ENCODE measurements at places on chromosomes 3 and 15. TPM values are rescaled to one million over a fixed set of nuclear protein-coding genes. Genes with fewer than 3 reads are reported as not detected.

The GOLGA8S gene
- total RNA-seq: 0.26 TPM

The ENTPD3 gene
- 1.1 TPM for total RNA-seq

The ANKUB1 gene
- total RNA-seq: not detected

The HYAL1 gene
- 11.2 TPM for total RNA-seq

The RIOX2 gene
- total RNA-seq: 35.2 TPM

The MESP2 gene
- total RNA-seq: 0.96 TPM

The GOLGA8O gene
- 1.5 TPM for total RNA-seq

The RBPMS2 gene
- 24.5 TPM for total RNA-seq

The LIPC gene
- total RNA-seq: not detected

The TMC3 gene
- not detected for total RNA-seq

The BNC1 gene
- total RNA-seq: 0.42 TPM

The PIERCE2 gene
- total RNA-seq: 1.3 TPM

The CLRN1 gene
- not detected for total RNA-seq

The SMCO1 gene
- total RNA-seq: not detected

The STRA6 gene
- total RNA-seq: not detected

The PDHB gene
- total RNA-seq: 55.2 TPM

The RBM5 gene
- total RNA-seq: 132 TPM

GRCh38 chr15:64460206-64460723 is at the start of gene ZNF609:
TSS of gene ZNF609 (plus strand) at chr15:64460578. CDS start at chr15:64499420, 38,842 bp downstream.
- peak; percentile 97 for DNase-seq

GRCh38 chr15:48946074-48946839 is 17.5 kb downstream of the SHC4 start:
- DNase-seq: no peak

GRCh38 chr3:80338366-80338765 is 570.6 kb upstream of the ROBO1 start:
- DNase-seq: no peak

- DNase-seq: no peak
Measured at GRCh38 chr15:19987389-19988048, 554.1 kb downstream of the GOLGA6L6 start.

GRCh38 chr3:22959593-22959992 is 243.5 kb upstream of the UBE2E2 start:
- no peak for DNase-seq

DNA sequence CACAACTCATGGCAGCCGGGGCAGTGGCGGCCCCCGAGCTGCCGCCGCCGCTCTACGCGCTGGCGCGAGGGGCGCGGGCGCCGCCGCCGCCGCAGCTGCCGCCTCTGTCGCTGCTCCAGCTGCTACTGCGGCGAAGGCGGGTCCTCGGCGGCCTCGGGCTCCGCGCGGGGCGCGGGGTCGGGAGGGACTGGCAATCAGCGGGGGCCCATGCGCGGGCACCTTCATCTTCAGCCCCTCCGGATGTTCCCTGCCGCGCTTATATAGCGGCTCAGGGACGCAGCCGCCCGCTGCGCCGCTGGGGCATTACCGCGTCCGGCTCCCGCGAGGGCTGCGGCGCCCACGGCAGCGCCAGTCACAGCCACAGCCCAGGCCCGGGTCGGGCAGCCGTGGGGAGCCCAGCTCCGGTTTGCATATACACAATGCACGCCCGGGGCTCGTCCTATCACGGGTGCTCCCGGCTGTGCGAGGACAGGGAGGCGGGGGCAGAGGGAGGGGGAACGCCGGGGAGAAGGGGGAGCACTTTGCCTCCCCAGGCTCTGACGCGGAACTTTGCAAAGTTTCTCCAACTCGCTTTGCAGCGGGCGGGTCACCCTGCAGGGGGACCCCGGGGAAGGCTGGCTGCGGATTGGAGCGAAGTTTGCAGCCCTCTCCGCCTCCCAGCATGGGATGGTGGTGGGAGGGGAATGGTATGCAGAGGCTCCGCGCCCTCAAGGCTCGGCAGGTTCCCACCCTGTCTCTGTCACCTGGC is at the start of gene VGLL3:
VGLL3 (minus strand) TSS at position 416 of the 748 bp plus-strand sequence; CDS start at position 10, 406 bp downstream.
- DNase-seq: peak; percentile 91

DNA sequence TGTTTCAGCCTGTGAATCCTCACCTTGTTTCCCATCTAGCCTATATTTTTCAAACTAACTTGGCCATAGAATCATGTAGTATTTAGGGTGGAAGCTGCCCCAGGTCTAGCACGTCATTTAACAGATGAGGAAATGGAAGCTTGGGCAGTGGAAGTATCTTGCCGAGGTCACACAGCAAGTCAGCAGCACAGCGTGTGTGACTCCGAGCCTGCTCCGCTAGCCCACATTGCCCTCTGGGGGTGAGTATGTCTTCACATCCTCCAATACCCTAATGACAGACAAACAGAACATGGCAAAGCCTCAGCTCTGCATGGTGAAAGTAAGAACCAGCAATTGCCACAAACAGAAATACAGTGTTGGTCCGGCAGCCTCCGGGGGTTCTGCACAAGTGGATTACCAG is 2.2 kb upstream of the CCR5 start:
- no peak for DNase-seq

- no peak for DNase-seq
Measured at GRCh38 chr15:64851503-64851840, 9.8 kb downstream of the PLEKHO2 start.

- DNase-seq: no peak
Measured at GRCh38 chr3:17935222-17935621, 192.8 kb upstream of the TBC1D5 start.

DNA sequence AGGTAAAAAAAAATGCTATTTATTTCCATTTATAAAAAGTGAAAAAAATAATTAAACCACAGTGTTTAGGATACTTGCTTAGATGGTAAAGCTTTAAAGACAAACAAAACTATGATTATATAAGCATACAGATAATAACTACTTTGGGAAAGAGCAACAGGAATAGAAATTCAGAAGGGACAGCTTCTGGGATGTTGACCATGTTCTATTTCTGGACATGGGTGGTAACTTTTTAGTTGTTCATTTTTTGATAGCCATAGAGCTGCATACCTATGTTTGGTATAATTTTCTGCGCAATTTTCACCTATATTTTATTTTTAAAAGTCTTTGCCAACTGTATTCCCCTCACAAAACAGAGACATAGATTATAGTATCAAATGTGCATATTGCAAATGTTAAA is 572.0 kb upstream of the NR2F2 start:
- no peak for DNase-seq

GRCh38 chr3:117485841-117486240 is 776.3 kb downstream of the TUSC7 start:
- no peak for DNase-seq

- DNase-seq: no peak
Measured at GRCh38 chr3:111737706-111738086, 121.4 kb upstream of the PHLDB2 start.

DNA sequence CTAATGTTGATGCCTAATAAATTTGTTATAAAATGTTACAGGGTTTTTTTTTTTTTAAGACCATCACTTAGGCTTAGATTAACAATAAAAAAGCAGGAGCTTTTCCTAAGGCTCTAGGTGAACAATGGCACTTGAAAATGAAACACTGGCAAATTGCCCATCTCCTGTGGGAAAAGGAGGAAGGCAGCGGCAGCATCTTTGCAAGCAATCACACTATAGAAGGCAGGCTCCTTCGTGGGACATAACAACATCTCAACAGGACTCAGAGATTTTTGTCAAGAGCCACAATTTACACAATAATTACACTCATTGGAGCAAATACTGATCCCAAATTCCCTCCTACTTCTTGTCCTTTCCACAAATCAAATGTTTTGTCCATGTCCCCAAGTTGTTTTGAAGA is 646.7 kb downstream of the ROBO2 start:
- no peak for DNase-seq

DNA sequence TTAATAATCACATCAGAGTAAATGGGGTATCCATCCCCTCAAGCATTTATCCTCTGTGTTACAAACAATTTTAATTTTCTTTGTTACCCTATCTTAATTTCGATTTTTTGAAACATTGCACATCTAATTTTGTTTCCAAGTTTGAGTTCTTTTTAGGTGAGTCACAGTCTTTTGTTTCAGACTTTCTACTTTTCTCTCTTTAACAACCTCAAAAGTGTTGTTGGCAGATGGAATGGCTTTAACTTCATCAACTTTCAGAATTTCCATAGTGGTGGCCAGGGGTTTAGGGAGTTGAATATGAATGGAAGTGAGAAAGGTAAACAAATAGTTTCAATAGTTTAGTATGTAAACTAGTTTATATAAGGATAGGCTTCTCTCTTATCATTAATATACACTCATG is 223.0 kb upstream of the MLF1 start:
- no peak for DNase-seq

DNA sequence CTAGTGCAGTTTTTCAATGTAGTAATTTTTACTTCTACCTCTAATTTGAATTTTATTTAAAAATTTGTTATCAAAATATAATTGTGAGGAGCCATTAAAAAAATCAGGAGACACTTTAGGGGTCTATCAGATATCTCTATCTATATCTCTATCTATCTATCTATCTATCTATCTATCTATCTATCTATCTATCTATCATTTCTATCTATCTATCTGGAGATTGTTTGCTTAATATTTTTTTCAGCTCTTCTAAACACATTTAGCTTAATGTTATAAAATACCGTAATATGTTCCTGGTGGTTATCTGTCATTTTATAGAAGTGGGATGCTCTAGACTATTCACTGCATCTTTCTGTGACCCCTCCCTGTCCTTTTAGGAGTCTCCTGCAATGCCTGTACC is 193.7 kb upstream of the P2RY1 start:
- no peak for DNase-seq

DNA sequence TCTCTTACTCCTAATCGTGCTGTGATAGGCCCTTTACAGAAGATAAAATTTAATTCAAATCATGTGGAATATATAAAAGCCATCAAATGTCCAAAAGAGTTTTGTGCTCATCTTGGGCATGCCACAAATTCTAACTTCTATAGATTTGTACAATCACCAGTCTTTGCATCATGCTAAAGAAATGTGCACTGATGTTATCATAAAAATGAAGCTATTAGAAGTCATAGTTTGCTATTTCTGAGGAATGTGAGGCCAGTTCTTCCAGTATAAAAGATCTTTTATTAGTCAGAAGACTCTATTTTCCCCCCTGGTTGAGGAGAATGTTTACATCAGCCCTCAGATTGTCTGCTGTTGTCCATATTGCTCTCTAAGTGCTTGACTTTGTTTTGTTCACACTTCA is 2.1 kb upstream of the ANXA2 start:
- DNase-seq: no peak

DNA sequence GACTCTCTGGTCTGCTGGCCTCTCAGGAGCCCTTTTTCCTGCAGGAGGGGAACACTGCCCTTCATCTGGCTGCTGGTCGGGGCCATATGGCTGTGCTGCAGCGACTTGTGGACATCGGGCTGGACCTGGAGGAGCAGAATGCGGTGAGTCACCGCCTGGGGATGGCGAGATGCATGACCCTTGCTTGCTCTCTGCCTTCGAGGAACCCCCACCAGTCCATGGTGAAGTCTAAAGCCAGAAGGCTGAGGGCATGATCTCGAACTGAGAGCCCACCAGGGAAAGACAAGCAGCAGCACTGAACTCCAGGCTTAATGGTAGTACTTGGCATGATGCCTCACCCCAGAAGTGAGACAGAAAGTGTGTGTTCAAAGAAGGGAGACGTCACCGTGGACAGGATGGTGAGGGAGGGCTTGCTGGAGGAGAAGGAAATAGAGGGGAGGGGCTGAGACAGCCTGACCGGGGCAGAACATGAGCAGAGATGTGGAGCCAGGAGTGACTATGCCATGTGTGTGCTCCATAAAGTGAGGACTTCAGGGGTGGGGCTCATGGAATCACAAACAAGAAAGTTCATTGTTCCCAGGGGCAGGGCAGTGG is 19.2 kb downstream of the ANKDD1A start:
- peak; percentile 77 for DNase-seq

- no peak for DNase-seq
Measured at GRCh38 chr3:139561959-139562676, 22.6 kb upstream of the RBP1 start.
